ENCODE measurements at places on chromosomes 2 and 18.

DNA sequence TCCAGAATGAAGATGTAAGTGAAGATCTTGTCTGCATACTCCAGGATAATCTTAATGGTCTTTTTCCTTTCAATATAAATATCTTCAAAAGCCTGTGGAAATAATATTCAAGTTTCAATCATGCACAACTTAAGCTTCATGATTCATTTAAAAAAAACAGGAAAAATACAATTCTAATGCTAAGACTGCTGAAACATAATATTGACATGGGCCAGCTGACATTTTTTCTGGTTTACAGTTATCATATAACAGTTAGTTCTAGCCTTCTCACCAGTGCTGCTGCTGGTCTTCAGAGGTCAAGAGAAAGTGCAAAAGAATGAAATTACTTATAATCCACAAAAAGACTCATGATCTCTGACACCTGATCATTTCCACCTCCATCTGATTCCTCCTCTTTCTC, 110.4 kb upstream of the SCN1A start:
- no peak for DNase-seq

DNA sequence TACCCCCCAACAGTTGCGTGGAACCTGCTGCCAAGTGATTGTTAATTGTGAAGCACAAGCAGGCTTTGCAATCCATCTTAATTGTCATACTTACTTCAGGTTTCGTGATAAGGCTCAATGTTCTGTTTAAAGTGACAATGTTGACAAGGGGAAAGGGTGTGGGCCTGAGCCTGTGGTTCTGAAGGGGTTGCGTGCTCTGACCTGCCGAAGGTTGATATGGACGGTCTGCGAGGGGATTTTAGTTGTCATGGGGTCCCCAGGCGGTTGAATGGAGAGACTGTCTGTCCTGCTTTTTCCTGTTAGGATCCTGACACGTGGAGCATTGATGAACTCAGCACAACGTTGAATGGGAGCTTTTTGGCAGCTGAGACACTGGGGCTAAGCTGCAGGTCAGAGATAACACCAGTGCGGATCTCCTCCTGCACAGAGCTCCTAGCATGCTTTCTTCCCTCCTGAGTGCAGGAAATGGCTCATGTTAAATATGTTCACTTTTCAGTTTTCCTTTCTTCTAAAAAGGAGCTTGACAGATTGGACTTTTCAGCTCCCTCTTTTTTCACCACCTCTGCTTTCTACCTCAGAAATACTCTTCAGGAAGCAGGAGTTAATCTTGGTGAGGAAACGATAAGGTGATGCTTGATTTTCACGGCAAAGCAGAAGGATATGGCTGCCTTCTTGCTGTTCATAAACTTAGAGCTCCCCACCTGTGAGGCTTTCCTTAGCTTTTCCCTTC, 62.9 kb upstream of the ZEB2 start:
- no peak for DNase-seq

DNA sequence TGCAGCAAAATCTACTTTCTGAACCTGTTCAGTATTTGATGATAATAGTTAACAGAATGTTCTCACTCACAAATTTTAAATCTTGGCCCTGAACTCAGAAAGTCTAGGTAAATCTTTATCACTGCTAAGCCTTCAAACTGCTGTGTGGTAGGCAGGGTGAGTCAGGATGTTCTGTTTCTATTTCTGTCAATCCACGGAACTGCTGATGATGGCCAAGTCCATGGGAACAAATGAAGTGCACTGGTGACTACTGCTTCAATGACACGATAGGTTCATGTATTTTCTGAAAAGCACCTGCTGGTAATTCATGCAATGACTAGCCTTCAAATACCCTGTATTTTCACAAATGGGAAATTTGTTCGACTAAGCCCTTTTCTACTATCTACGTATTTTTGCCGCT, 14.2 kb downstream of the NIFK start:
- peak; percentile 63 for DNase-seq

DNA sequence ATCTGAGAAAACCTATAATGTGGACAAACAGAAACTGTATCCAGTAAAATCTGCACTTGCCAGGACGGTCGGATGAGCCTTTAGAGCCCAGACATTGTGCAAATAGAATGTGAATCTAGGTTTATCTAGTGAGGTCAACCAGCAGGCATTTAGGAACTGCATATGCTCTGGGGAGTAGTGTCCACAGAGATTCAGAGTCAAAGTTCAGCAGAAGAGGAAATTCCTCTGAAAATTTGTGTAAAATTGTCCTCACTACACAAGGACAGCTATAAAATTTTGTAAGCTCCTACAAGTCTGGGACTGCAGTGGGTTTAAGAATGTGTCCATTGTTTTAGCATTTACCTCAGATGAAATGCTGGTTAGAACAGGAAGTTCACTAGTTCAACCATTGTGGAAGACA, 9.8 kb upstream of the NDUFV2 start:
- DNase-seq: no peak

DNA sequence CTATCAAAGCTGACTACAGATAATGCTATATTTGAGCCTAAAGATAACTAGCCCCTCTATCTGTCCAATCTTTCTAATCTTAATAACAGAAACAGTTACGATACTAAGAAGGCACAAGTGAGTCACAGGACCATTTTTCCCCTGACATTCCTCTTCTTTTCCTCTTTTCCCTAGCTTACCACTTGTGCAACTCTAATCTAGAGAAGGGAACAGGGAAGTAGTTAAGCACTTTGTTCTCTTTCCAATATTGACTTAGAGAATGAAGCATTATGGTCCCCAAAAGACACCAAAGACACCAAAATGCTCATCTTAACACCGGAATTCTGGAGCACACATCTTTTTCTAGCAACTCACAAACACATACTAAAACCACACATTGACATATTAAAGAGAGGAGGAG, 1.8 kb downstream of the PDE11A start:
- peak; percentile 22 for DNase-seq

DNA sequence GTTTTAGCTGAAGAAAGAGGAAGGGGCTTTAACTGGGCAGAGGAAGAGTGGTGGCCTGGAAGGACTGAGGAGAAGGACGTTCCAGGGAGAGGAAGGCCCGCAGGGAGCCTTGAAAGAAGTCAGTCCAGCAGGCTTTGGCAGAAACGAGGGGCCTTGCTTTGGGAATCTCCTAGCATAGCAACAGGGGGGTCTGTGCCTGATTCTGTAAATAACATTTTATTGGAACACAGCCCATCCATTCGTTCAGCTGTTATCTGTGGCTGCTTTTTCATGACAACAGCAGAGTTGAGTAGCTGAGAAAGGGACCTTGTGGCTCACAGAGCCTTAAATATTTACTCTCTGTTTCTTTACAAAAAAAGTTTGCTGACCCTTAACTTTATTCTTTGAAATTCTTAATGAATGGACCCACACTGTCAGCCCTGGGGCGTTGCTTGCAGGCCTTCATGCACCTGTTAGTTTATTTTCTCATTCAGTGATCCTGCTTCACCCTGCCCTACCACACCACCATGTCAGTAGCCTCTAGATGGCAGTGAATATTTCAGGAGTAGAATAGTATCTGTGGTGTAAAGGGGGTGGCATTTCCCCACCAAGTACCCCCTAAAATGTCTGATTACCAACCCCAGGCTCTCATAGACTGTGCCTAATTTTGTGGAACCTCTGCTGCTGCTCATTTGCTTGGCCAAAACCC, 61.0 kb downstream of the MGAT5 start:
- DNase-seq: no peak

GRCh38 chr2:18299423-18300212, 260.8 kb downstream of the RDH14 start:
- peak; percentile 82 for DNase-seq

- DNase-seq: no peak
Observed at GRCh38 chr2:218290316-218291261, 1.7 kb downstream of the TMBIM1 start.

DNA sequence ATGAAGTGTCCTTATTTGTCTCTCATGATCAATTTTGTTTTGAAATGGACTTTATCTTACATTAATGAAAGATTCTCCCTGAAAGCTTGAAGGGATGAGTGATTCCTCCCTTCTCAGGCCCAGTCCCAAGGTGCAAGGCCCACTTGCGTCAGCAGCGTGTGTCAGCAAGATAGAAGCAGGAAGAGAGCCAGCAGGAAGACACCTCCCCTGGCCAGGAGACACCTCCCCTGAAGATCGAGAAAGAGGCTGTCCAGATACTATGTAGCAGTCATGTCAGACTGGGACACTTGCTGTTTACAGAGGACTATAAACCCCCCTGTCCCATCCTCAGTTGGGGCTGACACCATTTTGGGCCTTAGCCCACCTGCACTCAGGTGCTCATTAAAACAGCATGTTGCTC, 38.3 kb downstream of the TIMM21 start:
- DNase-seq: no peak

DNA sequence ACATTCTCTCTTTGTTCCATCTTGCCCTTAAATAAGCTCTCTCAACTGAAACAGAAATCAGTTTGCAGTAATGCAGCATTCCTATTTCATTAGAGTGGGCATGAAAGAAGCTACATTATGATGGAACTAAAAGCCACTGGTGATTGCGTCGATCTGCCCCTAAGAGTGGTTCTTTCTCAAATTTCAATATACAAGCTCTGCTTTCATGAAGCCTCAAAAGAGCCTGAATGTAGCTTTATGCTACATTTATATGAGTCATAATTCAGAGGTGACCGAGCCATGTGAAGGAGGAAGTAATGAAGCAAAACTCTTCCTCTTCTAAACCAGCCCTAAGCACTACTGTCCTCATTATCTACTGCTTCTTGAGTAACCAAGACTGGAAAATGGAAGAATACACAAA, 64.8 kb upstream of the CYTIP start:
- DNase-seq: no peak

DNA sequence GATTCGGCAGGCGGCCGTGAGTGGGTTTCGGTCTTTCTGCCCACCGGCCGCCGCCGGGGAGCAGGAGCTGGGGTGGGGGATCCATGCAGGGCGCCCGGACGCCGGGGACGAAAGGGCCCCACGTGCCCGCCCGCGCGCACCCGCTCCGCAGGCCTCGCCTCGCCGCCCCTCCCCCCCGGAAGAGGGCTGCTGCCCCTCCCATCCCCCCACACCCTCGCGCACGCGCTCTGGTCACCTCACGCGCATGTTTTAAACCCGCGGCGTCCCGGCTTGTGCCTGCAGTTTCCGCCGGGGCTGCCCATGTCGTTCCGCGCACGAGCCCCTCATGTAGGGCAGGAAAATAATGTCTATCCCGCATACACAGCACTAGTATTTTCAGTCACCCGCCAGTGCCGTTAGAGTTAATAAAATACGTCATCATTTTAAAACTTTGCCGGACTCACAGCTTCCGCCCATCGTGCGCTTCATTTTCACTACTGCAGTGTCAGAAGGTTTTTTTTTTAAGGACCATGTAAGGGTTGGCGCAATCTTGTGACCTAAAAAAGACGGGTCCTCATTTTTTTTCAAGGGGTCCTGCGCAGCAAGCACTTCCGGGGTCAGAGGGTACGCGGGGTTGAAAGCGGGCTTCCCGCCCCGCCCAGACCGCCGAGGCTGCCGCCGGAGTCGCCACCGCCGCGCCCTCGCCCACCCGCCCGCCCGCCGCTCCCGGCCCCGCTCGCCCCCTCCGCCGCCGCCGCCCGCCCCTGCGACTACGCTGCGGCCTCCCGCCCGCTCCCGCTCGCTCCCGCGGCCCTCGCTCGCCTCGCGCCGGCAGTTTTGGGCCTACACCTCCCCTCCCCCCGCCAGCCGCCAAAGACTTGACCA, at the start of gene PCBP1:
TSS of gene PCBP1 (plus strand) at position 640 of the 864 bp plus-strand sequence. CDS start 267 bp downstream, outside the sequence.
- peak; percentile 95 for DNase-seq

- DNase-seq: no peak
Observed at GRCh38 chr2:110867078-110867477, 134.7 kb downstream of the ACOXL start.

- DNase-seq: no peak
Observed at GRCh38 chr2:186181625-186182024, 304.4 kb upstream of the ZC3H15 start.

GRCh38 chr18:48662011-48662661, 123.3 kb downstream of the CTIF start:
- peak; percentile 69 for DNase-seq

DNA sequence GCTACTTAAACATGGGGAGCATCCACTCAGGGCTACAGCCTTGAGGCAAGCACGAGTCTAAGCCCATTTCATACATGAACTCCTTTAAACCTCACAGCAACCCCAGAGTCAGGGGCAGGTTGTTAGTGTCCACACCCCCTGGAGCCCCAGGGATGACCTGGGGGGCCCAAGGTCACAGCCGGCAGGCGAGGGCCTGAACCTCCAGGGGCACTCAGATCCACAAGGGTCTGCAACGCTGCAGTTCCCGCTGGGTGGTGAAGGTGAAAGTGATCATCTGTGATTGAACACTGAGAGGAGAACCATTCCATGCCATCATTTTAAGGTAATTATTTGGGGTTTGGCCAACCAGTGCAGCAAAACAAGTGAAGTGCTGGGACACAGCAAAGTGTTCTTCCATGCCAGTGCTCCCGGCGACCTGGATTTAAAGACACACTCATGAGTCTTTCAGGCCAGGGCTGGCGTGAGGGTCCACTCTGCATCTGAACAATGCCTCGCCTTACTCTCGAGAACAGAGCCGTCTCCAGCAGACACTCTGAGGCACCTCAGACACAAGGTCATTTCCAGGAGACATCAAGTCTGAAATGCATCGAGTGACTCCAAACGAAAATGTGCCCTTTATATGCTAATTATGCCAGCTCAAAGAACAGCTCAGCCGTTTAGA, 61.6 kb upstream of the SNTG2 start:
- no peak for DNase-seq

DNA sequence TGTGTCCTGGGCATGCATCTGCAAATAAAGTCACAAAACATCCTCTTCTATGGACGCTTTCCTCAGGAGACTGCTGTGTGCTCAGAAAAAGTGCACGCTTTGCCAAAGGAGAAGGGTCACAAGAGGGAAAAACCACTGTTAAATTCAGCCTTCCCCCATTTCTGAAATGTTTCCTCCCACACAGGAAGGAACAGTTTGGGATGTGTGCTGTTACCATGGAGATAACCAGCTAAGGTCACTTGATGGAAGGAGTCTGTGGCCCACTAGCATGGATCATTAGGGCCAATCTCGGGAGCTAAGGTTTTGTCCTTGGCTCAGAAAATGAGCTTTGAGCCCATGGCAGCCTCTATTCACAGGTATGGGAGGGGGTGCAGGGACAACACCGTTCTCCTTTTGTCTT, 5.6 kb downstream of the KCNE4 start:
- DNase-seq: no peak

DNA sequence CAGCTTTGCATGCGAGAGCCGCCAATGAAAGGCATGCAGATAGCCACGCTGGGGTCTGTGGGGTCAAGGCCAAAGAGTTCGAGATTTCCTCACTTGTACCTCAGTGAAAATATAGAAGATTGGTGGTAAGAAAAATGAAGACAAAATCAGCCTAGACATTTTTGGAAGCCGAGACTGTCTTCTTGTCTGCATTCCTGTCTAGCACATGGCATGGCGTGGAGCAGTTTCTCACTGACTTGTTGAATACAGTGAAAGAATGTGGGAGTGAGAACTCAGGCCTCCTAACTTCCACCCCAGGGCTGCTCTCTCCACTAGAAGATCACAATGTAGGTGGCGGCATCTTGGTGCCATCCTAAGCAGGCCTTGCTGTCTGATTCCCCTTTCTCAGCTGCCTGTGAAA, 740.8 kb upstream of the HS6ST1 start:
- no peak for DNase-seq

All from AG10803 (cell line).